ENCODE measurements at places on chromosomes 11 and 22.

GRCh38 chr11:5288906-5289550, 12.7 kb downstream of the OR51B4 start:
- DNase-seq: no peak
- no peaks in the 10 kb centered on the region for H3K27me3 ChIP-seq
- no peak overlapping the region for H3K4me3 ChIP-seq
- no peaks in the 10 kb centered on the region for H3K4me1 ChIP-seq
- no peak overlapping the region for H3K27ac ChIP-seq

DNA sequence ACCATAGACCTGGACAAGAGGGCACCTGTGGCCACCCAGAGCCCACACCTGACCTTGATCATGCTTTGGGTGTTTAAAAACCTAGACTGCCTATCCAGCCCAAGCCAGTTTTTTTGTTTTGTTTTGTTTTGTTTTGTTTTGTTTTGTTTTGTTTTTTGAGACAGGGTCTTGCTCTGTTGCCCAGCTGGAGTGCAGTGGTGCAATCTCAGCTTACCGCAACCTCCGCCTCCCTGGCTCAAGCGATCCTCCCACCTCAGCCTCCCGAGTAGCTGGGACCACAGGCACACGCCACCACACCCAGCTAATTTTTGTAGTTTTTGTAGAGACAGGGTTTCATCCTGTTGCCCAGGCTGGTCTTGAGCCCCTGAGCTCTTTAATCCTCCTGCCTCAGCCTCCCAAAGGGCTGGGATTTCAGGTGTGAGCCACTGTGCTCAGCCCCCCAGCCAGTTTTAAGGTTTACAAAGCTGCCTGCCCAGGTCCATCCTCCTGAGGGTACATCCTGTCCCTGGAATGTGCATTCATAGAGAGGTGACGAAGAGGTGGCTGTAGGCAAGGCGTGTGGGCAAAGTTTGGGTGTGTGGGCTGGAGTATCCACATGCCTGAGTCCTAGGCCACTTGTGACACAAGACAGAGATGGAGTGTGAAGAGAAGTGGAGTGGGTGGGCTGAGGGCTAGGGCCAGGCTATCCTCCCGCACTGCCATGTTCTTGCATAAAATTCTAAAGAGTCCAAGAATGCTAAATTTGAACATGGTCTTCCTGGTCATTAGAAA, 3.3 kb upstream of the CD82 start:
- H3K36me3 ChIP-seq: no peaks in the 10 kb centered on the region
- H3K27ac ChIP-seq: no peak overlapping the region
- H3K4me3 ChIP-seq: no peak overlapping the region
- H3K27me3 ChIP-seq: no peaks in the 10 kb centered on the region

GRCh38 chr11:3169255-3170043, 4.3 kb upstream of the OSBPL5 start:
- peak; percentile 66 for DNase-seq
- no peaks in the 10 kb centered on the region for H3K27me3 ChIP-seq
- no peaks in the 10 kb centered on the region for H3K36me3 ChIP-seq
- H3K4me1 ChIP-seq: no peaks in the 10 kb centered on the region
- H3K4me3 ChIP-seq: no peak overlapping the region

DNA sequence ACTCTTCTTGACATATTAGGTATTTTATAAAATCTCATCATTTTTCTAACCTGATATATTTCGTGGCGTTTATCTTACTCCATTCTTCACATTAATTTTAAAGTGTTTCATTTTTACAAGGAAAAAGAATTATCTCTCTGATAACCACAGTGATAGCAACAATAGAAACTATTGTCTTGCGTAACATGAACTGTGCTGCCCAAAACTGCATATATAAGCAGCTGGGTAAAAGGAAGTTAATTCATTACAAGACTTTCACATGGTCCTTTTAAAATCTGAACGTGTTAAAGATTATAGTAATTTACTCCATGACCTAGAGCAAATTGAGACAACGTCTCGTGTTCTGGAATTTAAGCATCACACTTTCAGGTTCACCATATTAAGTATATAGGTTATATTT, 210.4 kb upstream of the GRIA4 start:
- no peaks in the 10 kb centered on the region for H3K4me1 ChIP-seq
- H3K36me3 ChIP-seq: no peaks in the 10 kb centered on the region
- H3K27ac ChIP-seq: no peak overlapping the region
- no peaks in the 10 kb centered on the region for H3K27me3 ChIP-seq
- DNase-seq: no peak
- no peak overlapping the region for H3K4me3 ChIP-seq

DNA sequence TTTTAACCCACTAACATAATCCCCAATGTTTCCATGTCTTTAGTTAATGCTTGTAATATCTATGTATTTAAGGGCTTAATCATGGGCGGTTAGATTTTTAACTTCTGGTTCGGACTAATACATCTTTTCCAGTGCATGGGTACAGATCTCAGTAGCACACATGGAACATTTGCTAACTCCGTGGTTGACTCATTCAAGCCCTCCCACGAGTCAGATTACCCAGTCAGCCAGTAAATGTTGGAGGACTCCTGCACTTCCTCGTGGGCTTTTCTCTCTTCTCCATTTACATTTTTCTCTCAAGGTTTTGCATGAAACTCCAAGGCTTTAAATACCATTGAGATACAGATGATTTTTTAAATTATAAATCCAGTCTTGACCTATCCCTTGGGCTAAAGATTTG, 313.9 kb downstream of the ST3GAL4 start:
- H3K27me3 ChIP-seq: no peaks in the 10 kb centered on the region
- no peaks in the 10 kb centered on the region for H3K4me1 ChIP-seq
- DNase-seq: no peak
- H3K27ac ChIP-seq: no peak overlapping the region
- H3K4me3 ChIP-seq: no peak overlapping the region
- no peaks in the 10 kb centered on the region for H3K36me3 ChIP-seq

Measured in mesendoderm (in vitro differentiated cells).